ENCODE measurements at places on chromosomes 11 and 22. TPM values are rescaled to one million over a fixed set of nuclear protein-coding genes. Genes with fewer than 3 reads are reported as not detected.

MPZL3 gene
- polyA plus RNA-seq, result 1.1 TPM

PRPF19 gene
- 15.5 TPM for polyA plus RNA-seq

PPP6R2 gene
- polyA plus RNA-seq, result 18.5 TPM

MMP20 gene
- not detected for polyA plus RNA-seq

ABCC8 gene
- not detected for polyA plus RNA-seq

TPST2 gene
- 26.4 TPM for polyA plus RNA-seq

GGT5 gene
- not detected for polyA plus RNA-seq

SPA17 gene
- polyA plus RNA-seq, result 0.70 TPM

PKNOX2 gene
- not detected for polyA plus RNA-seq

KRTAP5-1 gene
- not detected for polyA plus RNA-seq

FJX1 gene
- not detected for polyA plus RNA-seq

OR2AG1 gene
- polyA plus RNA-seq, result not detected

All from naive B cell (primary cell).